ENCODE measurements at places on chromosomes 4 and X.

DNA sequence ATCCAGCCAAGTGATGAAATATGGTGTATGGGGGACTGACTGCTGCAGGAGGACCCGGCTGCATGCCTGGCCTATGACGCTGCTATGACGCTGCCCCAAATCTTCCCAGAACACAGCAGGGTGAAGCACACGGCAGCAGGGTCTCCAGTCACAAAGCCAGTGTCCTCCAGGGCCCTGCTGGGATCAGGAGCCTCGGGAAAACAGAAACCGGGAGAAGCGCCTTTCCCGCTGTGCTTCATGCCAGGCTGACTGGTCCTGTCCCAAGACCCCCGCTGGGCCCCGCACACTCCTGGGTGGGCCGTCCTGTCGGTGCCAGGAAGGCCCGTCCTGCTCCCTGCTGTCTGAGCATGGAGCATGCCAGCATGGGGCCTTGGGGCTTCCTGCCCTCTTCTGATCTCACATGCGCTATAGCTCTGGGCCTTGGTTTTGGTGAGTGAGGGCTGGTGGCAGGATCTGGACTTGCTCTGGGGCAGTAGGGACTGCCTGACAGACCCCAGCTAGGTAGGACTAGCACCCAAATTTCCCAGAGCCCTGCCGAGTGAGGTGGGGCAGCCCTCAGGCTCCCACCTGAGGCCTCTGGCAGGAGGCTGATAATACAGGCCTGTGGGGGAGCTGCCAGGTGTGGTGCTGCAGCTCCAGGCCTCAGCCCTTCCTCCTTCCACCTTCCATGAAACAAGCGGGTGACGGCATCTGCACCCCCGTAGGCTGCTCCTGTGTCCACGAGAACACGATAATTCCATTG, 64.0 kb downstream of the ACOX3 start:
- DNase-seq: no peak

DNA sequence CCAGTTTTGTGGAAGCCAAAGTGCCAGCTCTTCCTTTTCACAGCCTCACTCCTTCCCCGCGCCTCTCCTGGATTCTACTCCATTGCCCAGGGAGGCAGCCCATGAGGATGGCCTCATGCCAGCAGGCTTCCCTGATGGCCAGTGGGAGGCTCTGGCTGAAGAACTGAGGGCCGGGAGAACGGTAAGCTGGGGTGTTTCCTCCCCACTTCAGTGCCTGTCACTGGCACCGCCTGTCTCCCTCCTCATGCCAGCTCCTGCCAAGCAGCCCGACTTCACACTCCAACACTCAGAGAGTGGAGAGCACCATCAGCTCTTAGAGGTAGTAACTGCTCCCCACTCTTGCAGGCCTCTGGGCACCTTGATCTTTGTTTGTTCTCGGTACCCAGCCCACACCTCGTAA, 46.9 kb upstream of the STIM2 start:
- no peak for DNase-seq

- DNase-seq: no peak
Measured at GRCh38 chrX:129979207-129979920, 3.1 kb upstream of the BCORL1 start.

GRCh38 chrX:40863671-40864070, 128.3 kb upstream of the MED14 start:
- no peak for DNase-seq

DNA sequence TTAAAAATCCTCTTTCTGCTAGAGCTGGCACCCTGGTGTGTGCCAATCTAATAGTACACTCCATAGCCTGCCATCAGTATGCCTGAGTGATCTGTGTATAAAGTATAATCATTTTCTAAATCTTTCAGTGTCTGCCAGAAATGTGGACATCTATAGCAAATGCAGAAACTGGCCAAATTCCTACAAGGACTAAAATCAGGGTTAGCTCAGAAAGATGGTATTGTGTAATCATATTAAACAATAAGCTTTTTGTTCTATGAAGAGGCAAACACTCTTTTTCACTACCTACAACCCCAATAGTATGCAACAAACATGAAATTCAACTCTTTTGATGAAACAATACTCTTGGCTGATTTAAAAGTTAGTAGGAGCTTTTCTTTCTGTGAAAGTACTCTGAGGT, 7.7 kb upstream of the TXLNG start:
- no peak for DNase-seq

DNA sequence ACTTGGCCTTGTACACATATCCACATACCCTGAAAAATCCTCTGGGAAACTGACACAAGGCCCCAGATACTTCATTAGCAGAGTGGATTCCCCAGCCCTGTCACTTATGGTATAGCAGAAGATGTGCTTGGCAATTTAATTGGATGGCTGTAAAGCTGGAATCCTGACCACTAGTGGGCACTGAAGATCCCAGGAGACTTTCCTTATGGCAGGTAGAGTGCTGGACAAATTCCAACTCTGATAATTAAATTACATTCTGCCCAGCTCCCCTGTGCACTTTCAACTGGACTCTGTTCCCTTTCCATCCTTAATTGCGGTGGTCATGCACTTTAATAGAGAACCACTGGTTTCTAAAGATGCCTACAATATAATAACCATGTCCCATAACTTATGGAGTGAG, 119.8 kb downstream of the DCK start:
- no peak for DNase-seq

DNA sequence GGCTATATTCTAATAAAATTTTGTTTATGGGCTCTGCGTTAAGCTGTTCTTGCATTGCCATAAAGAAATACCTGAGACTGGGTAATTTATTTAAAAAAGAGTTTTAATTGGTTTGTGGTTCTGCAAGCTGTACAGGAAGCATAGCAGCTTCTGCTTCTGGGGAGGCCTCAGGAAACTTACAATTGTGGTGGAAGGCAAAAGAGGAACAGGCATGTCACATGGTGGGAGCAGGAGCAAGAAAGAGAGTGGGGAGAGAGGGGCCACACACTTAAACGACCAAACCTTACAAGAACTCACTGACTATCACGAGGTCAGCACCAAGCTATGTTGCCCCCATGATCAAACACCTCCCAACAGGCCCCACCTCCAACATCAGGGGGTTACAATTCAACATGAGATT, 74.0 kb downstream of the FHDC1 start:
- no peak for DNase-seq

- no peak for DNase-seq
Measured at GRCh38 chrX:154542723-154543424, 3.8 kb downstream of the G6PD start.

DNA sequence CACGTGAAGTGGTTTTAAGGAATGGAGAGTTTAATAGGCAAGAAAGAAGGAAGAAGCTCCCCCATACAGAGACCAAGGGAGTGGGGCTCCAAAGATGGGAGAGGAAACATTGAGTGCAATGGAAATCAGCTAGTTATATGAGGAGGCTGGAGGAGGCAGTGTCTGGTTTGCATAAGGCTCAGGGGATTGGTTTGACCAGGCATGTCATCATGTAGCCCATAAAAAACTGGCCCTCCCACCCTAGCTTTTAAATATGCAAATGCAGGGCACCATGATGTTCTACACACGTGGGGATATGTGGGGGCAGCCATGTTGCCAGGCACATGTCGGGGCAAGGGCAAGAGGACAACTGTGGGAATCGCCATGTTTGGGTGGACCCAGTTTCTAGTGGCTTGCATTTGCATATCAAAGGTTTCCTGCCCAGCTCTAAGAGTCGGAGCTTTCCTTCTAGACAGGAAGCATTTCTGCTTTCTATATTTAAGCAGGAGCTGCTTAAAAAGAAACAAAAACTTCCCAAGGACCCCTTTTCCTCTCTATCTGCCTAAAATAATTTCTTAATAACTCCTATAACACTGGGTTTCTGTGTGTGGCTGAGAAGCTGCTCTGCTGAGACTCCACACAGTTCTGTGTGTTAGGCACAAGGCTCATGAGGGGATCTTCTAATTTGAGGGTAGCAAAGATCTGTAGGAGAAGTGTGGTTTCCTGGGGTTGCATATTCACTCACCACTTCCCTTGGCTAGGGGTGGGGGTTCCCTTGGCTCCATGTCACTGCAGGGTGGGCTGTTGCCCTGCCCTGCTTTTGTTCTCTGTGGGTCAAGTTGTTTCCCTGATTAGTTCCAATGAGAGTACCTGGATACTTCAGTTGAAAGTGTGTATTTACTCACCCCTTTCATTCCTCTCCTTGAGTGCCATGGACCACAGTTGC, 113.5 kb downstream of the VSIG4 start:
- DNase-seq: peak; percentile 18

- no peak for DNase-seq
Measured at GRCh38 chr4:90189178-90189577, 62.0 kb downstream of the CCSER1 start.

DNA sequence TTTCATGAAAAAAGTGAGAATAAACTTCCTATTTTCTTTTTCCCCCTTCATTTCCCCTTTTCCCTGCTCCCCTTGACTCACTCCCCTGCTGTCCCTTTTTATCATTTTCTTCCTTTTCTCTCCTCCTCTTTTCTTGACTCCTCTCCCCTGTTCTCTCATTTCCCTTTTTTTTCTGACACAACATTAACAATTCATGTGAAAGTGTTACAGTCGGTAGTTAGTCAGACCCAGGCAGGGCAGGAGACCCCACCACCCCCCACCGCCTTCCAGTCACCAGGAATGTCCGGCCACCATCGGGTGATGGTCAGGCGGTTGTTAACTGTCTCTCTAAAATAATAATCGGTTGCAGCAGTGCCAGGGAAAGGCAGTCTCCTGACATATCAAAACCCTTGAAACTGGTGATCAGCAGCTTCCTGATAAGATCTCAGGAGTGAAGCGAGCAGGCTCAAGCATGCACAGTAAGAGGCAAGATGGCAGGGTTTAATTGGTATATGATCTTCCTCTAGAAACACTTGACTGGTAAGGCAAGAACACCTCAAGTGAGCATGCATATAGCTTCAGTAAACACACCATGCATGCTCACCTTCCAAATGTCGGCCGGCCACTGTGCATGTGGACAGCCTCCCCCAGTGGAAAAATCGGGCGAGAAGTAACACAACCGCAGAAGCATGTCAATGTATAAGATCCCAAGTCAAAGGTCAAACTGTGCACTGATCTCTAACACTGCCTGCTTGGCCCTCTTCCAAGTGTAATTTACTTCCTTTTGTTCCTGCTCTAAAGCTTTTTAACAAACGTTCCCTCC, 191.4 kb downstream of the NDST4 start:
- no peak for DNase-seq

Data from activated effector memory CD4-positive, alpha-beta T cell treated with Interleukin-2 at 50 U/mL for 16 hours (primary cell).